AG04450 (cell line): ENCODE measurements at places on chromosomes 6 and 20.

DNA sequence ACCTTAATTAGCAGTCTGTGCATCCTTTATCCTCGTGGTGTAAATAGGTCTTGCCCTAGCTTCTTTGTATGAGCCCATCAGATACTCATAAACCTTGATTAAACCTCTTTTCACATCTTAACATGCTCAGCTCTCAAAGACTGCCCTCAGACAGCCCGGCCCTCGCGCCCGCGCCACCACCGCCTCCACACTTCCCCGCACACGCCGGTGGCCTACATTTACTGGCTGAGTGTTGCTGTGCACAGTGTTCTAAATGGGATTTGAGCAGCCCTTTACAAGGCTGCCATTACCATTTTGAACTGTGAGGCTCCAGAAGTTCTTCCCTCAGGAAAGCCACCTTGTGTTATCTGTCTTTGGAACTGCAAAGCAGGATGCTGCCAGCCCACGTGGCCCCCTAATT is 63.0 kb upstream of the INSM1 start:
- DNase-seq = no peak

DNA sequence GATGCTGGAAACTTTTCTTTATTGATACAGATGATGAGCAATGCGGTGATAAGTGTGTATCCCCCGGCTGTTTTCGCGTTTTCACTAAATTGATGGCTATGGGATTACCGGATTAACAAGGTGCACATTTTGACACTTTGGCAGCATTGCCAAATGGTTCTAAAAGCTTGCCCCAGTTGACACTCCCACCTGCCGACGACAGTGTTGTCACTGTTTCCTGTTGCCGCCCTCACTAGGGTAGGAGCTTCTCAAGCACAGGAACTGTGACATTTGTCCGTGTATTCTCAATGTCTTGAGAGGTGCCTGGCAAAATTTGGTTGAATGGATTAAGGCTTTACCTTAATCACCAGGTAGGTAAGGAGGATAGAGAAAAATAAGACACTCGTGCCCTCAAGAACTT is 9.8 kb upstream of the MAPK13 start:
- no peak for DNase-seq

DNA sequence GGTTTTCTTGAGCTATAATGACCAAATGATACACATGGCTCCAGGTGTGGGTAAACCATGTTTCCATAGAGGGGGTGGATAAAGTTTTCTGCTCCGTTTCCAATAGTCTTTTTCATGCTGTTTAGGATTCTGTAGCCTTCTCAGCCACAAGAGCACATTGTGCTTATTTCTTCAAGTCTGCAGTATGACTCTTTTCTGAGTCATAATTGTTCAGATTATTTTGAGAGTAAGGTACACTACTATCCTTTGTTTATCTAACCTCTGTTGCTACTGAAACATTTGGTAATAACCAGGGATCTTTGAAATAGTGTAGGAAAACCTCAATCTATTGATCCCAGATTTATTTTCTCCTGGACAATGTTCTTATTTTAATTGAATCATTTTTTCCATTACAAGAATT is 247.9 kb upstream of the BMP2 start:
- DNase-seq = peak; percentile 47

GRCh38 chr6:21305893-21306332 is 287.6 kb upstream of the SOX4 start:
- no peak for DNase-seq

DNA sequence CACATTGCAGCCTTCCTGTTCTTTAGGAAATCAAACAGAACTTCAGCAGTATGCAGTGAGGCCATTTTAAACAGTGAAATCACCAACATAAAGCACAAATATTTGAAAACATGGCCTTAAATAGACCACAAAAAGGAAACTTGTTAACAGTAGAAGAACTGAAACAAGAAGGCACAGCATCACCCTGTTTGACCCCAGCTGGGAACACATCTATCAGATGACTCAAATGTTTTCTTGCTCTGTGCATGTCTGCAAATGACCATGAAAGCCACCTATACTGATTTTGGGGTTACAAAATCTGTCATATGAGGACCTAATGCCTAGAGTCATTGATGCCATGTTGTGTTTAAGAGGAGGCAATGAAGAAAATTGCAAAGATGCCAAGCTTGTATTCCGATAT is 123.8 kb upstream of the ADGRF1 start:
- DNase-seq = no peak

DNA sequence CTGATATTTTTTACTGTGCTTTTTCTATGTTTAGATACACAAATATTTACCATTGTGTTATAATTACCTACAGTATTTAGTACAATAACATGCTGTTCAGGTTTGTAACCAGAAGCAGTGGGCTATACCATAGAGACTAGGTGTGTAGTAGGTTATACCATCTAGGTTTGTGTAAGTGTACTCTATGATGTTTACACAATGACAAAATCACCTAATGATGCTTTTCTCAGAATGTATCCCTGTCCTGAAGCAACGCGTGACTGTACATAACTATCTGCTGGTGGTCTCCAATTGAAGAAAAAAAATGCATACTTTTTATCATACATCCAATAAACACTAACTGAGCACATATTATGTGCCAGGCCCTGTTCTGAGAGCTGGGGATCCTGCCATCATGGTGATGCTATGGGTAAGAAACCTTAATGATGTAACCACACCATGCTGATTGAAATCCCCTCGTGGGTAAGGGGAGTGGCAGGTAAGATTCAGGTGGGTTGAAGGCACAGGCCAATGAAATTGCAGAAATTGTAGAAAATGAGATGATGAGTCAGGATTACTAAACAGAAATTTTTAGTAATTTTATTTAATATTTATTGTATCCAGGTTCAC is 76.8 kb downstream of the FYN start:
- no peak for DNase-seq

DNA sequence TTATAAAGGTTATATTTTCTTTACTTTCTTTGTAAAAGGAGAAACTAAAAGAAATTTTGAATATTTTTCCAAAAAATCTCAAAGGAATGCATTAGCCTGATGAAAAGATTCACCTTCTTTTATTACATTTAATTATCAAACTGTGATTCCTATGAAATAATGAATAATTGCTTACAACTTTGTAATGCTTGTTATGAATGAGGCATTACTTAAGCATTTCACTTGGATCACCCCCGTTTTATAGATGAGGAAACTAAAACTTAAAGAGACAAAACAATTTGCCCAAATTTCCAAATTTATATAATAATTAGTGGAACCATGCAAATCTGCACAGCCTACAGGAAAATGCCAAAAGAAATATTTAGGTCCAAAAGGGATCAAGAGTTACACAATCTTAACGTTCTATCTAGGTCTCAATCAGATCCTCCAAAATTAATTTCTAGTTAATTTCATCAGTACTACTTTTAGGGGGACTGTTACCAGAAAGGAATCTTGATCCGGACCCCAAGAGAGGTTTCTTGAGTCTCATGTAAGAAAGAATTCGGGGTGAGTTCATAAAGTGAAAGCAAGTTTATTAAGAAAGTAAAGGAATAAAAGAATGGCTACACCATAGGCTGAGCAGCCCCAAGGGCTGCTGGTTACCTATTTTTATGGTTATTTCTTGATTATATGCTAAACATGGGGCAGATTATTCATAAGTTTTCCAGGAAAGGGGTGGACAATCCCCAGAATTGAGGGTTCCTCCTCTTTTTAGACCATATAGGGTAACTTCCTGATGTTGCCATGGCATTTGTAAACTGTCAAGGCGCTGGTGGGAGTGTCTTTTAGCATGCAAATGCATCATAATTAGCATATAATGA is 288.0 kb downstream of the ADGB start:
- no peak for DNase-seq

GRCh38 chr6:2353412-2354137 is 108.2 kb upstream of the GMDS start:
- DNase-seq = peak; percentile 45

GRCh38 chr6:45714741-45715507 is 300.7 kb downstream of the CLIC5 start:
- DNase-seq = peak; percentile 69

DNA sequence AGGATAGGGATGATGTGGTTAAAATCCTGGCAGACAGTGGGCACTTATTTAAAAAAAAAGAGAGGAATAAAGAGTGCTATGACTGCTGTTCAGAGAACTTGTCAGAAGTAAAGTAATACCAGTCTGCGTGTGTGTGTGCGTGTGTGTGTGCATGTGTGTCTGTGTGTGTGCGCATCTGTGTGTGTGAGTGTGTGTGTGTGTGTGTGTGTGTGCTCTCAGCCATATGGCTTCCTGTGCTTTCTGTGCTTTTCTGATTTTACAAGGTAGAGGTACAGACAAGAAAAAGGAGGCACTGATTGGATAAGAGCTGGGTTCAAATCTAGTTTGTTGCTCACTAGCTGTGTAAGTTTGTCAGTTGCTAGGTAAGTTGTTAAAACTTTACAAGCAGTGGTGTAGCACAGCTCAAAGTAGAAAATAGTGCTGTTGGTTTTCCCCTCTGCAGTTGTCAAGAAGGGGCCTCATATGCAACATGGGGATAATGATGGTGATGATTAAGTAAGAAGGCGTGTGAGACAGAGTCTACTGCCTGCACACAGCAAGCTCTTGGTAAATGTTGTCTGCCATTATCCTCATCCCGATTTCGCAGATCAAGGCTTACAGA is 155.3 kb upstream of the ZNF217 start:
- no peak for DNase-seq

- no peak for DNase-seq
Measured at GRCh38 chr6:41648921-41649320, 10.7 kb downstream of the MDFI start.

GRCh38 chr6:159913862-159914564 is 23.2 kb downstream of the MAS1 start:
- DNase-seq = no peak

DNA sequence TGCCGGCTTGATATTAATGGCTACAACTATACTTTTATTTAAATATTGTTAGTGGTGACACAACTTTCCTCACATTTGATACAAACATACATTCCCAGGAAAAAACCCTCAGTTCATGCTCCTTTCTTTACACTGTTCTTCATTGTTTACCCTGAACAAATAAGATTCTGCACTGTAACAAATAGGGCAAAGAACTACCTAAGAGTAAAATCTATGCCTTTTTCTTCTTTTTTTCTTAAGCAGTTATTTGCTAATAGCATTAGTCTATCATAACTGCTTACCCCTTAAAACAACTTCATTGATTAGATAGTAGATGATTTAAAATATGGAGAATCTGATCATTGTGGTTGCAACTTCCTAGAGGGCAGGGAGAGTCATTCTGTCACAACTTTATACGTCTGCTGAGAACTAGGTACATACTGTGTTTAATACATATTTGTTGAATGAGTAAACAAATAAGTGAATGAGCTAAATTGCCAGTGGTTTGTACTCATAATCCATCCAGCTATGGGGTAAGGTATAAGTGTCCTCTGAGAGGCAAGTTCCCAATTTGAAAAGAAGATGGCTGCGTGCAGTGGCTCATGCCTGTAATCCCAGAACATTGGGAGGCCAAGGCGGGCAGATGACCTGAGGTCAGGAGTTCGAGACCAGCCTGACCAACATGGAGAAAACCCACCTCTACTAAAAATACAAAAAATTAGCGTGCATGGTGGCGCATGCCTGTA is 161.0 kb downstream of the CDK19 start:
- no peak for DNase-seq

DNA sequence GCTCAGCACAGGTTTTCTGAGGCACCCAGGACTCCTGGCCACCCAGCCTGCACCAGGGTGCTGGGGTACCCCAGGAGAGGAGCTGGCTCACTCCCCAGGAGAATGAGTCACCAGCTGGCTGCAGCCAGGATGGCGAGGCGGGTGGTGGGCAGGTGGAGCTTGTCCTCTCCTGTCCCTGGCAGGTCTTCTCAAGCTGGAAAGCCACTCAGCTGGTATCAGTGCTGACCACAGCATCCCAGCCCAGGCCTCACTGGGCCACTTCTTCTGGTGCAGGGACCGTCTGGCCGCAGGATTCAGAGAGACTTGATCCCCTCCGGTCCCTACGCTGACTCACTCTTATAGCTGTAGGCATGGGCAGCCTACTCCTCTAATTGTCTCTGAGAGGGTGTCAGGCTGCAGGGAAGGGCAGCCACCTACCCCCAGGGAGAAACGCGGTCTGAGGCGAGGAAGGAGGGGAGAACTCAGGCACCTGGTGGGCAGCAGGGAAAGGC is 22.2 kb downstream of the TFEB start:
- no peak for DNase-seq

GRCh38 chr6:128350416-128351254 is 169.8 kb downstream of the PTPRK start:
- DNase-seq = no peak

DNA sequence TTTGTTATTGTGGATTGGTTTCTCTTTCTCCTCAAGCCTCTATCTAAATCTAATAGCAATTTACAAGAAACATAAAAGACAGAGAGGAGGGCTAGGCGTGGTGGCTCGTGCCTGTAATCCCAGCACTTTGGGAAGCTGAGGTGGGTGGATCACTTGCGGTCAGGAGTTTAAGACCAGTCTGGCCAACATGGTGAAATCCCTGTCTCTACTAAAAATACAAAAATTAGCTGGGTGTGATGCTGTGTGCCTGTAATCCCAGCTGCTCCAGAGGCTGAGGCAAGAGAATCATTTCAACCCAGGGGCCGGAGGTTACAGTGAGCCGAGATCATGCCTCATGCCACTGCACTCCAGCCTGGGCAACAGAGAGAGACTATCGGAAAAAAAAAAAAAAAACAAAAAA is 46.6 kb downstream of the SLC2A12 start:
- no peak for DNase-seq

- DNase-seq = no peak
Measured at GRCh38 chr6:130872250-130873095, 45.3 kb downstream of the SMLR1 start.

- DNase-seq = no peak
Measured at GRCh38 chr6:156687789-156688619, 89.2 kb upstream of the ARID1B start.

DNA sequence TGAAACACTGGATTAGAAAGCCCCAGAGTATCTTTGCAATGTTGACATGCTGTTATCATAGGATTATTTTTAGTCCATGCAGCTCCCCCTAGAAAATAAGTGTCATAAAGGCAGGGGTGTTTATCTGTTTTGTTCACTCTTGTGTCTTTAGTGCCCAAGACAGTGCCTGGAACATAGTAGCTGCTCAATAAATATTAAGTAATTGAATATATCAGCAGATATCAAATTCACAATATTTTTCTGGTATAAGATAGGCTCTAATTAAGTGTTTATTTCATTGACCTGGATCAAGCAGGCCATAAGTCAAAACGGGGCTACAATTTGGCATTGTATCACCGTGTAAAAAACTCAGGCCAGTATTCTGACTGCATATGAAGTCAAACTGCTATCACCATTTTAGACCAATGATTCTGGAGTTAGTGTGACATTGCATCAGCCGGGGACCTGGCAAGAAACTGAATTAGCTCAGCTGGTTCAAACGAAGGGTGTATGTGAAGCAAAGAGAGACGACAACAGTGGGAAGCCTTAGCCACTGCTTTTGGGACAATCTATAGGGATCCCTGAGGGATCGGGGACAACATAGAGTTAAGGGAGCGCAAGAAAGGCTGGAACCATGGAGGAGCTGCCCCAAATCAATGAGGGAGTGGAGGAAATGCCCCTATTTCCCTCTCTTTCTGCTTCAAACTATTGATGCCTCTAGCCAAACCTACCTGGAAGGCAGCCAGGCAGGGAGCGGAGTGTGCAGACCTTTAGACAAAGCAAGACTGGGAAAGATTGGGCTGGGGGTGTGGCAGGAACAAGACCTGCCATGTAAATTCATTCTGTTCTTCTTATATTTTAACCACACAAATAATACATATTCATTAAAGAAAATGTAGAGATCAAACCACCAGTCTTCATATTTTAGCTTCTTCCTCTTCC is 112.2 kb downstream of the PLEKHG1 start:
- DNase-seq = no peak
